COLO829 (cell line): ENCODE measurements at places on chromosomes 6 and 20.

DNA sequence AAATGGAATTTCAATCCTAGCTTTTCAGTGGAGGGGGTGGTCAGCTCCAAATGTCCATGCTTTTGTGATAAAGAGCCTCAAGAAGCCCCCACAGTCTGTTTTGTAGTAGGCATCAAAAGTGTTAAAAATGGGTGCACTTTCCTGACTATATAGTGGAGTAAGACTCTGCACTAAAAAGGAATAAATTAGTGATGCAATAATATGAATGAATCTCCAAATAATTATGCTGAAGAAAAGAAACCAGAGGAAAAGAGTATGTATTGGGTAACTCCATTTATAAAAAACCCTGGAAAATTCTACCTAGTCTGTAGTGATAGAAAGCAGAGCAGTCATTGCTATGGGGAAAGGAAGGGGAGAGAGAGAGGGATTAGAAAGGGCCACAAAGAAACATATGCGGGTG, 310.4 kb upstream of the SUPT3H start:
- DNase-seq, result no peak

DNA sequence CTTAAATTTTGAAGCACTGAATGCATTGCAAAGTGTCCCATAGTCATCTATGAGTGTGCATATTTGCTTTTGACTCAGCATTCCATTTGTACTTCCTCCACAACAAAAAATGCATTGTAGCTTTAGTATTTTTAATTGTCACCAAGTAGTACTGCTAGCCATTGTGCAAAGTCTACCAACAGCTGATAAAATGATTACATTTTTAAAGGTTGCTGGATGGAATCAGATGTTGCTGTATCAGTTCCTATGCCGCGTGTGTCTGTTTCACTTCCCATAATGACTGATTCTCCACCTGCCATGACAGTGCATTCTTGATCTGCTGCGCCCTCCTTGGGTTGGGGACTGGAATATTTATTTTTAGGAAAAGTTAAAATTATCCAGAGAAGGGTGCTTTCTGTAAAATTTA, 41.2 kb downstream of the SLX4IP start:
- no peak for DNase-seq

GRCh38 chr6:138378463-138378862, 758 bp downstream of the SMIM28 start:
- DNase-seq, result no peak

DNA sequence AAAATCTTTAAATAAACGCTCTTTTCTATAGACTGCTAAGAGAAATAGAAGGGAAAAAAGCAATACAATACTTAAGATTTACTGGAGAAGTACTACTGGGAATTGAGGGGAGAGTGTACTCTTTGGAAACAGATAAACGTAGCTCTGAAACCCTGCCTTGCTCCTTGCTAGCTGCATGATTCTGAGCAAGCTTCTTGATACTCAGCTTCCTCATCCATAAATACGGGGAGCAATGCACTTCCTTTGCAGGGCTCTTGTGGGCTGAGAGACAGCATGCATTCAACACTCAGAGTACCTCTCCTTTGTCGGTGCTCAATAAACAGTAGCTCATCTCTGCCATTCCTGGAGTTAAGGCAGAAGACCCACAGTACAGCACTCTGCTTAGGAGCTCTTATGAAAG, 159.7 kb downstream of the BTBD9 start:
- DNase-seq, result no peak

DNA sequence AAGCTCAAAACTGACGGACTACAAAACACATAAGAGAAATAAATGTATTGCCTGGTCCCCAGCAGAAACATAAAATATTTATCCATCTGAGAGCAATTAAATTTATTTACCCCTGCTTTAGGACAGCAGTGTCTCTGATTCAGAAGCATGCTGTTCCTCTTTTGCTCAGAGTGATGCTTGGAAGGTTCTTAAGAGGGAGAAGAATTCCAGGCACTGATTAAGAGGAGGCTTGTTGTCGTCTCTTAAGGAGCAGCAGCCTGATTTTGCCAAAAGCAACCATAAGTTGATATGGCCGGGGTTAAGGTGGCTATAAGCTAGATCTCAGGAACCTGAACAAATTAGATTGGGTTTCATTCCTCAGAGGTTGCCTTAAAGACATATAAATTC, 25.8 kb downstream of the CAP2 start:
- no peak for DNase-seq

DNA sequence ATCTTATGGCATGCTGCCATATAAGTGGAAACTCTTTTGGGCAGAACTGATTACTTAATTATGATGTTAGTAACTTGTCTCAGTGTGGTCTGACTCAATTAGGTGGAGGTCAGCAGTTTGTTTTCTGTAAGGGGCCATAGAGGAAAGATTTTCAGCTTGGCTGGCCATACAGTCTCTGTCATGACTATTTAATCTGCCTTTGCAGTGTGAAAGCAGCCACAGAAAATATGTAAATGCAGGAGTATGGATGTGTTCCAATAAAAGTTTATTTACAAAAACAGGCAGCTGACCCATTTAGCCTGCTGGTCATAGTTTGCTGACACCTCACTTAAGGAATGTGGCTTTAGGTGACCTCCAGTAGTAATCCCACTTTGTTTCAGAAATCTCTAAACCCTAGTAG, 700.7 kb downstream of the EPM2A start:
- DNase-seq, result no peak

GRCh38 chr6:16040628-16040974, 88.3 kb upstream of the MYLIP start:
- no peak for DNase-seq

GRCh38 chr20:7094438-7094997, 327.0 kb downstream of the BMP2 start:
- peak; percentile 40 for DNase-seq

DNA sequence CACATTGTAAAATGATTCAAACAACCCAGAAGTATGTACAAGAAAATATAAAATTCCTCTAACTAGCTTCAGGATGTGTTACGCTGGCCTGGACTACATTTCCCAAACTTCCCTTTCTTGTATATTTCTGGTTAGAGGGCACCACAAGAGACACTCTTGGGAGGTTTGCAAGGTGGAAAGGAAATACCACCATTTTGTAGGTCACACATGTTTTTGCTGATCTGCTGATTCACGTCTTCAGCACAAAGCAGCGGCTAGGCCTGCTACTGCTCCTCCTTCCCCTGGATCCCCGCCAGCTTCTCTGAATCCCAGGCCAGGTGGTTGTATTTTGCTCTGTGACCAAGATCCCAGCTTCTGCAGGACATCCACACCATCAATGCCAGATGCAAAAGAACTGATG, 104.2 kb downstream of the AGPAT4 start:
- no peak for DNase-seq

GRCh38 chr20:23435626-23436539, 3.6 kb upstream of the CSTL1 start:
- no peak for DNase-seq
